ENCODE measurements at places on chromosomes 16 and 17. TPM values are rescaled to one million over a fixed set of nuclear protein-coding genes. Genes with fewer than 3 reads are reported as not detected.
A peak's percentile ranks its signal among the peaks of the same experiment; 100 is the strongest.

MYO15B gene
- polyA plus RNA-seq: 125 TPM

SLC7A5 gene
- polyA plus RNA-seq: 1.8 TPM

TMEM114 gene
- not detected for polyA plus RNA-seq

KRT222 gene
- not detected for polyA plus RNA-seq

TBC1D16 gene
- 6.4 TPM for polyA plus RNA-seq

CSHL1 gene
- polyA plus RNA-seq: not detected

LCAT gene
- 178 TPM for polyA plus RNA-seq

SCRN2 gene
- polyA plus RNA-seq: 64.1 TPM

USP6 gene
- not detected for polyA plus RNA-seq

SLC9A5 gene
- 2.9 TPM for polyA plus RNA-seq

PERCC1 gene
- polyA plus RNA-seq: not detected

CCL16 gene
- not detected for polyA plus RNA-seq

TBCD gene
- polyA plus RNA-seq: 20.0 TPM

- DNase-seq: peak; percentile 84
- H3K27me3 ChIP-seq: no peaks in the 10 kb centered on the region
- H3K36me3 ChIP-seq: no peaks in the 10 kb centered on the region
- H3K4me1 ChIP-seq: no peaks in the 10 kb centered on the region
Observed at GRCh38 chr16:67672739-67673662, 6.4 kb downstream of the C16orf86 start.

DNA sequence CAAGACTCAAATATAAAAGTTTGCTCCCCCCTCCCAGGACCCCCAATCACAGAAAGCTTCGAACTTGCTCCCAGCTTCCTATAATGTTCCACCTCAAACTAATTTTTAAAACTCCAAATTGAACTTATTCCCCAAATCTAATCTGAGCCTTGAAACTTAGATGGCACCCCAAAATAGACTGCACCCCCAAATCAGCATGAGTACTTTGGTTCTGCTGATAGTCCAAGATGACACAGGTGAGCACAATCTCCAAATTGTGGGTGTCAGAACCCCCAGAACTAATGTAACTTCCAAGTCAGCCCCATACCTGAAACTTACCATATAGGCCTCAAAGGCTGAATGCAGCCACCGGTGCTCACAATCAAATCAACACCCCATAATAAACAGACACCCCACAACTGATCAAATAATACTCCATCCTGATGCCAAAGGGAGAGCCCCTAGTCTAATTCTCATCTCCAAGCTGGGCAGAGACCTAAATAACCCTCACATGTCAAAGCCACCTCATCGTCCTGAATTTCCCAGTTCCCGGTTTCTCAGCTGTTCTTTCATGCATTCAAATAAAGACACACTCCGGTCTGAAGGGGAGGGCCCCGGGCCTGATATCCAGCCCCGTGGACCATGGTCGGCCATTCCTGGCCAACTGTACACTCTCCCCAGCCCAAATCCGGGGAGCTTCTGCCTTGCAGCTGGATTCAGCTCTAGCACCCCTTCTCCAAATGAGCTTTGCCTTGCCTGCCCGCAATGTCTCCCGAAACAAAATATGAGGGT, 1.8 kb upstream of the BCL6B start:
- no peak for DNase-seq
- H3K36me3 ChIP-seq: no peaks in the 10 kb centered on the region
- H3K4me3 ChIP-seq: no peak overlapping the region
- H3K27ac ChIP-seq: no peak overlapping the region

GRCh38 chr16:80025236-80025635, 424.7 kb upstream of the MAF start:
- no peak for DNase-seq
- no peak overlapping the region for H3K27ac ChIP-seq
- H3K36me3 ChIP-seq: no peaks in the 10 kb centered on the region
- H3K4me3 ChIP-seq: no peak overlapping the region

DNA sequence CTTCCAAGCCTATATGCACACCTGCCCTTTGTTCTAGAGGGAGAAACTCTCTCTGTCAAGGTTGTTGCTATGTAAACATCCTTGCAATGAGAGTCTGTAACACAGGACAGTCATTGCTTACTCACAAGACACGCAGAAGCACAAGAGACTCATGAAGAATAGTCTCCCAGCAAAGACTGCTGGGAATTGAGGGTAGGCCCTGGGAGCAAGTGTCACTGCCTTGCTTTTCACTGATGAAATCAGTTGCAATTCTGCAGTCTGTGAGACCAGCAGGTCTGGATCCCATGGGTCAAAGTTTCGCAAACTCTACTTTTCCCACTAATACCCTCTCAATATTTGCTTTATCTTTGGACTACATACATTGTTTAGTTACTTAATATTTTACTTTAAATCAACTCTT, 177.4 kb downstream of the FTO start:
- peaks cover 6% of the 10 kb centered on the region for H3K36me3 ChIP-seq
- H3K27ac ChIP-seq: no peak overlapping the region
- H3K27me3 ChIP-seq: no peaks in the 10 kb centered on the region
- no peak for DNase-seq
- H3K4me3 ChIP-seq: no peak overlapping the region
- no peaks in the 10 kb centered on the region for H3K4me1 ChIP-seq

DNA sequence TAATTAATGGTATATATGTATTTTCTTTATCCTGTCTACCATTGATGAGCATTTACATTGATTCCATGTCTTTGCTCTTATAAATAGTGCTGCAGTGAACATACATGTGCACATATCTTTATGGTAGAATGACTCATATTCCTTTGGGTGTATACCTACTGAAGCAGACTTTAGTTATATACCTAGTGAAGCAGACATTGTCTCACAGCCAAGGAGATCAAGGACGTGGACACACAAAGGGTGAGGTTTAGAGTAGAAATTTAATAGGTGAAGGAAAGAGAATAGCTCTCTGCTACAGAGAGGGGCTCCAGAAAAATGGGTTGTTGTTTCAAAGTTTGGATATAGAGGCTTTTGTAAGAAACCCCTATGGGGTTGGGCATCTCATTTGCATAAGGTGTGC, 700.3 kb downstream of the CDH11 start:
- H3K36me3 ChIP-seq: no peaks in the 10 kb centered on the region
- DNase-seq: no peak
- H3K27ac ChIP-seq: no peak overlapping the region
- H3K27me3 ChIP-seq: no peaks in the 10 kb centered on the region
- H3K4me3 ChIP-seq: no peak overlapping the region

GRCh38 chr16:89289428-89290395, 72.2 kb downstream of the ZNF778 start:
- H3K36me3 ChIP-seq: peaks cover 6% of the 10 kb centered on the region
- H3K4me1 ChIP-seq: no peaks in the 10 kb centered on the region
- no peak overlapping the region for H3K4me3 ChIP-seq
- no peak overlapping the region for H3K27ac ChIP-seq
- peak; percentile 89 for DNase-seq
- H3K27me3 ChIP-seq: no peaks in the 10 kb centered on the region

GRCh38 chr16:62967163-62967562, 930.9 kb upstream of the CDH8 start:
- H3K36me3 ChIP-seq: no peaks in the 10 kb centered on the region
- no peaks in the 10 kb centered on the region for H3K4me1 ChIP-seq
- DNase-seq: no peak
- H3K27me3 ChIP-seq: peaks cover 1% of the 10 kb centered on the region

- H3K4me3 ChIP-seq: no peak overlapping the region
- DNase-seq: no peak
- H3K36me3 ChIP-seq: no peaks in the 10 kb centered on the region
- H3K4me1 ChIP-seq: no peaks in the 10 kb centered on the region
- H3K27me3 ChIP-seq: no peaks in the 10 kb centered on the region
Observed at GRCh38 chr16:81864646-81865382, 85.7 kb downstream of the PLCG2 start.

GRCh38 chr17:13787636-13788035, 185.9 kb upstream of the HS3ST3A1 start:
- DNase-seq: no peak
- H3K4me3 ChIP-seq: no peak overlapping the region
- H3K36me3 ChIP-seq: no peaks in the 10 kb centered on the region
- H3K4me1 ChIP-seq: no peaks in the 10 kb centered on the region
- no peaks in the 10 kb centered on the region for H3K27me3 ChIP-seq
- no peak overlapping the region for H3K27ac ChIP-seq

DNA sequence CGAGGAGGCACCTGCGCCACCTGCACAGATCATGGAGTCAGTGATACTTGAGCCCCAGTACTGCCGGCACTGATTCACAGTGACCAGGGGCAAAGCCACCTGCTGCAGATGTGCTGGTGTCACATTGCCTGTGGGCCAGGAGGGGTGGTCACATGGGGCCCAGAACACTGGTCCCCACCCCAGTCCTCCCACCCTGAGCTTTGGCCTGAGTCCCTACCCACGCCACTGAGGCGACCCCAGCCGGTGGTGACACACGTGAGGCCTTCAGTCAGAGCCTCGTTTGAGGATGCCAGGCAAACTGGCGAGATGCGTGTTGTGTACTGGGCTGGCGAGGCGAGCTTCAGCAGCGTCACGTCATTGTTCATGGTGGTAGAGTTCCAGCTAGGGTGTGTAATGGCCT, 1.5 kb downstream of the CTRL start:
- peaks cover 2% of the 10 kb centered on the region for H3K36me3 ChIP-seq
- no peaks in the 10 kb centered on the region for H3K27me3 ChIP-seq
- H3K4me3 ChIP-seq: no peak overlapping the region
- no peak overlapping the region for H3K27ac ChIP-seq
- DNase-seq: no peak
- H3K4me1 ChIP-seq: no peaks in the 10 kb centered on the region

GRCh38 chr17:73933164-73933766, 270.2 kb upstream of the RPL38 start:
- peak; percentile 37 for DNase-seq
- H3K27me3 ChIP-seq: no peaks in the 10 kb centered on the region
- no peaks in the 10 kb centered on the region for H3K36me3 ChIP-seq
- H3K27ac ChIP-seq: no peak overlapping the region

GRCh38 chr16:48102083-48103008, 53.4 kb downstream of the ABCC12 start:
- no peaks in the 10 kb centered on the region for H3K4me1 ChIP-seq
- no peak for DNase-seq
- no peak overlapping the region for H3K27ac ChIP-seq
- no peaks in the 10 kb centered on the region for H3K27me3 ChIP-seq

DNA sequence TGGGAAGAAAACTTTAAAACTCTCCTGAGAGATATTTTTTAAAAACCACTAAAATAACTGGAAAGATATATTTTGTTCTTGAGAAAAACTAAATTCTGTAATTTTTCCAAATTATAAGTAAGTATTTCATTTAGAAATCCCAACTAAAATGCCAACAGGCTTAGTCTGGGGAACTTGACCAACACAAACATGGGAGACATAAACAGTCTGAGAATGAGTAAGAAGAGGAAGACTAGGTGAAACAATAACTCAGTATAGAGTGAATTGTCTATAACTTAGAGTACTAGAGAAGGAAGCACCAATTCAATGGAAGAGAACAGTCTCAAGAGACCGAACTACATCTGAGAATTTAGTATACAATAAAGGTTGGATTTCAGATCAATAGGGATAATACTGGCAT, 2.9 kb downstream of the CMTM1 start:
- H3K4me1 ChIP-seq: no peaks in the 10 kb centered on the region
- no peak overlapping the region for H3K27ac ChIP-seq
- H3K27me3 ChIP-seq: no peaks in the 10 kb centered on the region
- no peak for DNase-seq
- H3K4me3 ChIP-seq: no peak overlapping the region

GRCh38 chr17:65487161-65487560, 74.3 kb downstream of the AXIN2 start:
- peaks cover 5% of the 10 kb centered on the region for H3K4me1 ChIP-seq
- DNase-seq: no peak
- H3K27ac ChIP-seq: no peak overlapping the region
- no peak overlapping the region for H3K4me3 ChIP-seq
- H3K36me3 ChIP-seq: no peaks in the 10 kb centered on the region

- H3K36me3 ChIP-seq: peaks cover 1% of the 10 kb centered on the region
- H3K4me3 ChIP-seq: no peak overlapping the region
- no peaks in the 10 kb centered on the region for H3K27me3 ChIP-seq
- no peaks in the 10 kb centered on the region for H3K4me1 ChIP-seq
- H3K27ac ChIP-seq: no peak overlapping the region
Observed at GRCh38 chr17:47120521-47121095, 68.5 kb downstream of the CDC27 start.

DNA sequence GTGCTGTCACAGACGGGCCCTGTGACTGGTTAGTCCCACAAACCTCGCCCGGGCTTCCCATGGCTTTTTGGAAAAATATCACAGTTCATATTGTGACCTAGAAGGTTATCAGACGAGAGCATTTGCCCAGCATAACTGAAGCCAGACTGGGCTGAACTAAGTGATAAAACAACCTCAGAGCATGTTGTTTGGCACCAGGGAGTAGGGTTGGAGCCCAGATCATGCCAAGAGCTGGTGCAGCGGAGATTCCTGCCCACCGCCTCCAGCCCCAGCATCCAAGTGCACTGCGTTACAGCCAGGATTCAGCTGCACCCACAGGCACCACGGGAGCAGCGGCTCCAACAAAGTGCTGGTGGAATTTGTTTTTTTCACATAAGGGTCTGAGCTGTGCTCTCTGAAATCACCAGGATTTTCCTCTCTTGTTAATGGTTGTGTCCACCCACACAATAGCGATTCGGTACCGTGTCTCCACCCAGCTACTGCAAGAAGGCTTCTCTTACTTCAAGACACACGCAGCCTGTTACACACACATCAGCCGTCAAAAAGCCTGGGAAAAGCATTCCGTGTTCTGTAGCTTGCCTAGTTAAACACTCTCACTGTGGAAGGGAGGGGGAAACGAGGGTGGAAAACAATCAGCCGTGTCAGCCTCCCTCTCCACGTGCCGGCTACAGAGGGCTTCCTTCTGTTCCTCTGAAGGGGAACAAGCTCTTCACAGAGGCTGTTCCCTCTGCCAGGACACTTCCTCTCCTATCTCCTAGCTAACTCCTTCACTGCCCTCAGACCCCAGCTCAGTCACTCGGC, 273.8 kb downstream of the C16orf95 start:
- no peak overlapping the region for H3K4me3 ChIP-seq
- no peaks in the 10 kb centered on the region for H3K27me3 ChIP-seq
- peak overlapping the region; percentile 55 for H3K27ac ChIP-seq
- DNase-seq: peak; percentile 77
- peaks cover 3% of the 10 kb centered on the region for H3K4me1 ChIP-seq
- H3K36me3 ChIP-seq: no peaks in the 10 kb centered on the region

GRCh38 chr17:78029697-78030096, 71.2 kb downstream of the TNRC6C start:
- H3K36me3 ChIP-seq: no peaks in the 10 kb centered on the region
- DNase-seq: no peak
- peaks cover 3% of the 10 kb centered on the region for H3K4me1 ChIP-seq
- H3K27me3 ChIP-seq: no peaks in the 10 kb centered on the region
- no peak overlapping the region for H3K27ac ChIP-seq

- DNase-seq: no peak
- H3K27ac ChIP-seq: no peak overlapping the region
- no peaks in the 10 kb centered on the region for H3K36me3 ChIP-seq
- no peaks in the 10 kb centered on the region for H3K27me3 ChIP-seq
- H3K4me1 ChIP-seq: no peaks in the 10 kb centered on the region
Observed at GRCh38 chr17:45888392-45888791, 6.0 kb upstream of the MAPT start.

GRCh38 chr17:44351464-44351863, 6.4 kb downstream of the GRN start:
- H3K27ac ChIP-seq: no peak overlapping the region
- H3K27me3 ChIP-seq: no peaks in the 10 kb centered on the region
- no peak overlapping the region for H3K4me3 ChIP-seq
- H3K4me1 ChIP-seq: no peaks in the 10 kb centered on the region
- H3K36me3 ChIP-seq: no peaks in the 10 kb centered on the region

GRCh38 chr16:22979038-22979437, 165.1 kb downstream of the HS3ST2 start:
- H3K27me3 ChIP-seq: no peaks in the 10 kb centered on the region
- no peaks in the 10 kb centered on the region for H3K36me3 ChIP-seq
- H3K4me1 ChIP-seq: no peaks in the 10 kb centered on the region
- no peak for DNase-seq
- H3K4me3 ChIP-seq: no peak overlapping the region

Measured in aorta (tissue), 5 donors.